ENCODE measurements at places on chromosomes 5 and 9.

- no peak for DNase-seq
Observed at GRCh38 chr5:81080809-81081460, 120.8 kb downstream of the RASGRF2 start.

GRCh38 chr5:159209438-159210209, at the start of gene RNF145:
RNF145 (minus strand) TSS chr5:159209553; CDS start chr5:159203617, 5,936 bp downstream.
- DNase-seq: peak; percentile 88

DNA sequence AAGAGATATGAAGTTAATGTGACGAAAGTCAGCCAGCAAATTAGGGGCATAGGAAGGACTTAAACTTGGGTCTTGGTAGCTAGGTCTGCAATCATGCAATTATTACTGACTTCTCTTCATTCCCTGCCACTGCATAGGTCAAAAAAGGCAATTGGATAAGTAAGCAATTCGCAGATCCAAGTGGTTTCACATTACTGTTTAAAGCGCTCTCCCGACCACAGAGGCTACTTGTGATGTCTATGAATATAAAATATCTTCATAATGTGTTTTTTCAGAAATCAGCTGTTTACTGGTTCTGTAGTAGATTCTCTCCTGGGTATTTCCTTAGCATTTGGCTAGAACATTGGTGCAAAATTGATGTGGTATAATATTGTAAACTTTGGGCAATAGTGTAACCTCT, 174.7 kb upstream of the PTGER4 start:
- no peak for DNase-seq

DNA sequence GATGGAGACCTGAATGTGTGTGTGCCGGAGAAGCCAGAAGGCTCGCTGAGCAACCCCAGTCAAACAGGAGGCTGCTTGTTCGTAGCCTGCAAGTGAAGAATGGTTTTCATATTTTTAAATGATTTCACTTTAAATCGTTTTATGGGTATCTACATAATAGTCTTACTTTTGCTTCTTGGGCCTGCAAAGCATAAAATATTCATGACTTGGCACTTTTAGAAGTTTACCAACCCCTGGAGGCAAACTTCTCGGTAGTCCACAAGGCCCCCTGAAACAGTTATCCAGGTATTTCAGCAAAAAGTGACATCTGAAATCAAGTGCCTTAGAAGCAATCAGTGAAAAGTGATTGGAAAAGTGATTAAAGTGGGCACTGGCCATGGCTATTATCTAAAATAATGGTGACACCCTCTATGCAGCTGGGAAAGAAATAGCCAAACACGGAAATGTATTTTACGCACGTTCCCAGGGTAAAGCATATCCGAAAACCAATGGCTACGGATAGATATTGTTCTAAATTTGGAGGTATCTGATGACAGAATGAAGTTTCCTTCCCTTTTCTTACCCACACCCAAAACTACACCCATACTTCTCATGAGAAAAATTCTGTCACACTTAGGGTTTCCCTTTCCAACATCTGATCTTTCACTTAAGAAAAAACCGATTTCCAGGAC, 39.0 kb downstream of the RAPGEF1 start:
- no peak for DNase-seq

DNA sequence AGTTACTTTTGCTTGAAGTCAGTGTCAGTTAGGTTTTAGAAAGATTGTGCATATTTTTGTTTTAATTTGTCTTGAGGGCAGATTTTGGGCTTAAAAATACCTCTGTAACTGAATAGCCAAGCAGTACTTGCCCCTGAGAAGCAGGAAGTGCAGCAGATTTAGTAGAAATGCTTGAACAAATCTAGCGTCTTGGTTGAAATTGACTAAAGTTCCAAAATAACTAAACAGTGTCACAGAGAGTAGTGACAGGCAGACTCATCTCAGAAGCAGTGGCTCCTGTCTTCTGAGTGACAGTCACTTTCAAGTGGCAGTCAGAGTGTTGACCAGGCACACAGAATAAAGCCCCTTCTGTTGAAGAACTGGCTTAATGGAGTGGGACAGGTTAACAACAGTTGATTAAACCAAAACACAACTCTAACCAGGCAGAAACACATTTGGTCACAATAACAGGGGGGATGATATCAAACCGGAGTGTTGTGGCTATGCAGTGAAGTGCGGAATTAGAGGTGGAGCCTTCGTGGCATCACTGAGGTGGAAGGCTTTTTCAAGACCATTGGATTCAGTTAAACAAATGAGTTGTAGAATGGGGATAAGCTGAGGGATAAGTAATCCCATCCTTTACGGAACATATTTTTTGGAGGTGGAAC, 29.1 kb downstream of the TRIO start:
- no peak for DNase-seq

DNA sequence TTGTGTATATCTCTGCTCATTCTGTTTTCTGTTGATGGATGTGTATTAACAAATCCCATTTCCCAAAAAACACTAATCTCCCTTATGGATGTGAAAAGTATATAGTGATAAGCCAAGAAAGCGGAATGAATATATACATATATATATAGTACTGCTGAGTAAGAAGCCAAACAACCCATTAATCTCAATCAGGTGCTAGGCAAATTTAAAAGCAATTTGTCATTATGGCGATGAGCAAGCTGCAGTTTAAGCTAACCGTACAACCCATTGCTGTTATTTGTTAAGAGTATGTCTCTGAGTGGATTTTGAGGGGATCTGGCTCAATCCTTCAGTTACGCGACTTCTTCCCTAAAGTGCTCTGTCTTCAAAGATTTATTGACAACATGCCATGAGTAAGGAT, 640.4 kb upstream of the ARRDC3 start:
- DNase-seq: no peak

DNA sequence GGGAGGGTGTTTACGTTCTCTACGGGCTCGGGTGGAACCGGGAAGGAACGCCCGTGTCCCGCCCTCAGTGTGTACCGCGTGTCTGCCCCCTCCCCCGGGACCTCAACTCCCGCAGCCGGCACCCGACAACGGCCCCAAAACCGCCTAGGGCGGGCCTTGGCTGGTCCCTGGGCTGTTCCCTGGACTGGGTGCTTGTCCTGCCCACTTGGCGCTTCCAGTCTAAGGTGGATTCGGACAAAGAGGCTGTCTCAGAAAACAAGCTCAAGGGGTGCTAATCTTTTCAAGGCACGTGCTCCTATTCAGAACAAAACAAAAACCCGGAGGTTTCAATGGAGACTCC, 379 bp upstream of the CLK4 start:
- DNase-seq: no peak

DNA sequence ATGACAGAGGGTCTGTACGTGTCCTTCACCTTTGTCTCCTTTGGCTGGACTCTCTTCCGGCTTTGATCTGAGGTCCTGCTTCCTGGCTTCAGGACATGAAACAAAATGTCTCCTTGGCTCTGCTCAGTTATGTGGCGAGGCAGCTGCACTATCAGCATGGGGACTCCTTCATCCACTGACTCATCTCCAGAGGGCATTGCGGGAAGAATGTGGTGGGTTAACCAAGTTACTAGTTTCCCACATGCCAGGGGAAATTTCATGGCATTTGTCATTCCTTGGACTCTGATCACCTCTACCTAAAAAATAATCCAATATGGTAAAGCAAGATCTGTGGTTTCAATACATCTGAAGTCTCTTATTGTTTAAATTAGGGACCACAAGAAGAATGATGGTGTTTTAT, 259.7 kb downstream of the MED10 start:
- no peak for DNase-seq

DNA sequence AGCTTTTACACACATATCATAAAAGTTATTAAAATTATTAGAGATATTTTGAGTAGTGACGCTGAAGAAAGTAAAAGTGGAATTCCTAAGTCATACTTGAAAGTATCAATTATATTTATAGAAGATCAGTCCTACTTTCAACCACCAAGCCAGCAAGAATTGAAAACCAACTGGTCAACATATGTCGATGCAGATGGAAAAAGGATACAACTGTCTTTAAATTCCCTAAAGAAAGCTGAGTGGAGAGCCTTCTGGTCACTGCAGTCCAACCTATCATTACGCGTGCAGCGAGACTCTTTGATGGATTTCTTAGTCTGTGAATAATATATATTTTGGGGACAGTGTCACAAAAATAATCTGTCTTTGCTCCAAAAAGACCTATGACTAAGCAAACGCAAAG, 15.3 kb downstream of the MEF2C start:
- no peak for DNase-seq

DNA sequence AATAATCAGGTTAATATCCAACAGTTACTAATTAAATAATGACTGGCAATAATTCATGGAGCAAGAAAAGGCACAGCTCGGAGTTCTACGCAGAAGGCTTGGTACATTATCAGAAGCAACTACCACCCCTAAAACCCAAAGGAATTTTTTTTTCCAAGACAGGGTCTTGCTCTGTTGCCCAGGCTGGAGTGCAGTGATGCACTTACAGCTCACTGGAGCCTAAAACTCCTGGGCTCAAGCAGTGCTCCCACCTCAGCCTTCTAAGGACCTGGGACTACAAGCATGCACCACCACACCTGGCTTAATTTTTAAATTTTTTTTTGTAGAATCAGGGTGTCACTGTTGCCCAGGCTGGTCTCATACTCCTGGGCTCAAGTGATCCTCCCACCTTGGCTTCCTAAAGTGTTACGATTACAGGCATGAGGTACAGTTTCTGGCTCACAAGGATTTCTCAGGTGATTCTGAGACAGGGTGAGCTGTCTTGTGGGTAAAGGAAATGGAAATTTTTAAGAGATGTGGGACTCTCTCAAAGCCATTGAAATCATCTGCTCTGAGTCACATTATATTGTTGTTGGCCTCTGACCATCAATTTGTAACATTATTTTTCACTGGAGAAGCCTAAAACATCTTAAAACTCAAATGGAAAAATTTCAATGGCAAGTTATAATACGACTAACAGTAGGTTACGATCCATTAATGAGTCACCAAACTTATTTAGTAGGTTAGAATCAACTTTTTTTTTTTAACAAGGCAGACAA, 19.7 kb upstream of the HSDL2 start:
- DNase-seq: no peak

- DNase-seq: no peak
Observed at GRCh38 chr9:107102011-107102410, 181.1 kb upstream of the RAD23B start.

- DNase-seq: no peak
Observed at GRCh38 chr9:78567693-78568092, 270.8 kb downstream of the PSAT1 start.

DNA sequence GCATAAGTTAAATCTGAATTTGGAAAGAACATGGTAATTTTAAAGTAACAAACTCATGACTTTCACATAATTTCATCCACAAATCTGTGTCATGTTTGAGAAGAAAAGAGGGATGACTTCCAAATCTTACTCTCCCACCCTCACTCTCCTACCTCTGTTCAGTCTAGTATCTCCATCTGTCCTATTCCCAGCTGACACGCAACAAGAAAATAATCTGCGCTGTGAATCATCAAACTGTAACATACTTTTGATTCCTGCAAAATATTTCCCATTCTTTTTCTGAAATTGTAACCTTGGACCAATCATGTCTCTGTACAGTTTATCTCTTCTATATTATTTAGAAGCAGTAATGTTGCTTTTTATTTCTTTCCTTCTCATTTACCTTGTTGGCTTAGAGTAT, 91.4 kb downstream of the SLC12A2 start:
- no peak for DNase-seq

- DNase-seq: no peak
Observed at GRCh38 chr9:106035806-106036205, 341.5 kb downstream of the TMEM38B start.

DNA sequence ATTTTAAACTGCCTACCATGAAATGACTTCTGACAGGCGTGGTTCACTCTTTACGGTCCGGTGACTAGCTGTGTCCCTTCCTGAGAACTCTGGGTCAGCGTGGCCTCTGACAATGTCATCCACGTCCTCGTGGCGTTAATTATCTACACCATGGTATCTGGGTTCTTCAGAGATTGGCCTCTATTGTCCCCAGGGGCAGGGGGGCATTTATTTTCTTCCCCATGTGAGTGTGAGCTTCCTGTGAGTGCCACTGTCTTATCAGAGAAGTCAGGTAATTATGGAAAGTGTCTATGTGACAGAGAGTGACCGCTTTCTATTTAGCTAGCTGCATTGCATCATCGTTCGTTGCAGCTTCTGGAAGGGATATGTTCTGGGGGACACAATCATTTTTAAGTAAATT, 77.2 kb downstream of the FBXL7 start:
- no peak for DNase-seq

- no peak for DNase-seq
Observed at GRCh38 chr5:153552886-153553285, 62.4 kb downstream of the GRIA1 start.

GRCh38 chr5:30690931-30691330, 502.6 kb upstream of the CDH6 start:
- DNase-seq: no peak

DNA sequence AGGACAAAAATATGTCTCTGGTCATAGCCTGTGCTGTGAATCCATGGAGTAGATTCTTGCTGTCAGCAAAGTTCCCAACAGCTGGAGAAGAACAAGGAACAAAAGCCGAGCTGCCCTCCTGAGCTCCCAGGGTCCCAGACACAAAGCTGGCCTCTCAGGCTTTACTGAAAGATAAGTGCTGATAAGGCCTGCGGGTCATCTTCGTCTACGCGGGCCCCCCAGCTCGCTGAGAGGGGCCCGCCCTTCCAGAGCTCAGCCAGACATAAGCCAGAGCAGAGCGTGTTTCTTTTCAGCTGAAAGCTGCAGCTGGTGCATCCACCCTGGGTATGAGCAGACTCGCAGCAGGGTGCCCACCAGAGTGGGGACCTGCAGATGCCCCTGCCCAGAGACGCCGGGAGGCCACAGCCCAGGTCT, 84.7 kb downstream of the HSD17B3 start:
- DNase-seq: no peak

GRCh38 chr9:77455312-77455927, 192.7 kb downstream of the GNA14 start:
- peak; percentile 41 for DNase-seq

GRCh38 chr5:132434416-132435286, 55.9 kb downstream of the IRF1 start:
- no peak for DNase-seq

DNA sequence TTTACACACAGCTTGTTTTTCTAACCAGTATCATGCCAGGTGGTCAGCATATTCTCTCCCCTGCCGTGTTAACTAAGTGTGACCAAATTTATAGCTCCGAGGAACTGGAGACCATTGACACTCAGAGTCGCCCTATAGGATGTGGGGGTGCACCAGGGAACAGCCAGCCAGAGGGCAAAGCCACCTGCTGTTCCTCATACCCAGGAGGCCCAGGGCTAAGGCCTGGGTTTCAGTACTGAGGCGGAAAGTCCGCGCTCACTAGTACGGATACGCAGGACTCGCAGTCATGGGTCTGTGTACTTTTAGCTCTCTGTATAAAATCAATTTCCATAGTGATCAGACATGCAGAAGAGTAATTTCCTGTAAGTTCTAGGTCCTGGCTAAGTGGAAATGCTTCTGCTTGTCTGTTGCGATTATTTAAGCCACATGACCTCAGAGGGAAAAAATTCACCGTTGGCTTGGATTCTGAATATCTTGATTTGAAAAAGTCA, 247.0 kb downstream of the AOPEP start:
- no peak for DNase-seq

DNA sequence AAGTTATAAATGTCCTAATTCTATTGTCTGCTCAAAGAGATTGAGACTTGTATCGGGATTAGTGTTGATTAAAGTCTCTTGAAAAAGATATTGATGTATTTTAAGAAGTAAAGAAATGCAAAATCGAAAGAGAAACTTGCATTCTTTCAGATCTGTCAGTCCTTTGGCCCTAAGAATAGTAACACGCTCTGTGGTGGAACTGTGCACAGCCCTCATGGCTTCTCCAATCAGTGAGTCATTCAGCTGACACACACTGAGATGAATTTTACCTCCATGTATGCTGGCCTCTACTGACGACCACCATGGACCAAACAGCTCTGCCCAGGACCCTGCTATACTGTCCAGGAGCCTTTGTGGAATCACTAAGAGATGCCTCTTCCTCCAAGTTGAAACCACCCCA, 232.4 kb downstream of the ESM1 start:
- no peak for DNase-seq

GRCh38 chr9:123302348-123303214, 34.2 kb upstream of the STRBP start:
- no peak for DNase-seq

All from LoVo (cell line).